PC-3 (cell line): ENCODE measurements at places on chromosomes 2 and 18. TPM values are rescaled to one million over a fixed set of nuclear protein-coding genes. Genes with fewer than 3 reads are reported as not detected.

Gene DPP4
- total RNA-seq, result 14.8 and 23.3 TPM in 2 replicates

DNA sequence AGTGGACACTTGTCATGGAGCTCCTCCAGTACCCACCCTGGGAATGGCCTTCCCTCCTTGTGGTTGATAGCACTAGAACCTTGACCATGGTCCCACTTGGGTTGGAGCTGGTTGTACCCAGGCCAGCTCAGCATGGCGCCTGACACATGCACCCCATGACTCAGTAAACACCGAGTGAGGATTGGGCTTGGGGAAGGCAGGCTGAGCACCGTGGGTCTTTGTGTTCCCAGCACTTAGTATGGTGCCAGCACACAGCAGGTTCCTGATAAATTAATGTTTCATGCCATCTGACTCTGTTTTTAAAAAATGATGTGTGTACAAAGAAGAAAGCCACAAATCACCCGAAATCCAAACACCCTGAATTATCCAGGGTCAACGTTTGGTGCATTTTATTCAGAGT is 69.8 kb downstream of the CIB4 start:
- peaks cover 72% of the 10 kb centered on the region for H3K27me3 ChIP-seq
- H3K4me1 ChIP-seq, result no peaks in the 10 kb centered on the region
- no peak for DNase-seq
- no peak overlapping the region for H3K27ac ChIP-seq
- H3K36me3 ChIP-seq, result no peaks in the 10 kb centered on the region

- no peaks in the 10 kb centered on the region for H3K27me3 ChIP-seq
- no peaks in the 10 kb centered on the region for H3K36me3 ChIP-seq
- H3K4me1 ChIP-seq, result no peaks in the 10 kb centered on the region
Measured at GRCh38 chr2:142495141-142495540, 364.3 kb upstream of the LRP1B start.

DNA sequence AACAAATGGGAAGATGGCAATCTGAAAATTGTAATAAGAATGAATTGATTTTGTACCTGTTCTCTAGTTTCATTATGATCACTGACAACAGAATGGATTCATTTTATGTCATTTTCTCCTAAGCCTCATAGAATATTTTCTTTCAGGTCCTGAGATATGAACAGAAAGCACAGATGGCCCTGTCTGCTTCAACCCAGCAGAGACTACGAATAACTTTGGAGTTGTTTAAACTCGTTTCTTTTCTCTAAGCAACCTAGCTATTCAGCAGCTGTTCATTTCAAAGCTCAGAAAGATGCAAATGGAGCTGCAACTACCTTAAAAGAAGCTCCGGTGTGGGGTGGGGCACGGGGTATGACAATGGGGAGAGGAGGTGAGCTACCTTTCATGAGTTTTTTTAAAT is 124.9 kb downstream of the ALK start:
- DNase-seq, result no peak
- H3K4me1 ChIP-seq, result no peaks in the 10 kb centered on the region
- no peaks in the 10 kb centered on the region for H3K27me3 ChIP-seq
- no peak overlapping the region for H3K4me3 ChIP-seq

Gene MREG
- total RNA-seq, result 24.4 and 35.4 TPM in 2 replicates
